ENCODE measurements at places on chromosomes 5 and 9.

GRCh38 chr5:68268101-68268851 is 52.7 kb downstream of the PIK3R1 start:
- no peak for DNase-seq

GRCh38 chr9:99359336-99359735 is 137.3 kb downstream of the SEC61B start:
- no peak for DNase-seq

GRCh38 chr5:129172580-129172979 is 78.0 kb downstream of the ISOC1 start:
- DNase-seq: no peak

DNA sequence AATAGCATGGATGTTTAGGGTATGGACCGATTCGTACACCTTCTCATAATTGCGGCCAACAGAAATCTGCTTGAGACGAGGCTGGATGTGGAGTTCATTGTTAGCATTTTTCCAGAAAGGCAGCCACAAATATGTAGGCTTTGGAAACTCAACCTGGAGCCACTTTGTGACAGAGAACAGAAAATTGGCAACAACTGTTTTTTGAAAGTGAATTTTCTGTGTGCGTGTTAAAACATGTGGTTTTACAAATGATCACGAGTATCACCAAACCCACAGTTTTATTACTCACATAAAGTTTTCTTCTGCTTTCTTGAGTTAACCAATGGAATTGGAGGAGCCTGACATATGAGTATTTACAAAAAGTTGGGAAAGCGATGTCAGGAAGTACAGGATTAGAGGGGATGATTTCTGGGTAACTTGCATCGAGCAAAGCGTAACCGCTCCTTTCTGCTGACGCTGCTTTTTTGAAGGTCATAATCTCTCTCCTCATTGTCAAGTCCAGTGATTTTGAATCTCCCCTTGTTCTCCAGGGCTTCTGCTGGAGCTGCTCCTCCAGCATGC is 138.5 kb upstream of the TAF11L2 start:
- DNase-seq: no peak

DNA sequence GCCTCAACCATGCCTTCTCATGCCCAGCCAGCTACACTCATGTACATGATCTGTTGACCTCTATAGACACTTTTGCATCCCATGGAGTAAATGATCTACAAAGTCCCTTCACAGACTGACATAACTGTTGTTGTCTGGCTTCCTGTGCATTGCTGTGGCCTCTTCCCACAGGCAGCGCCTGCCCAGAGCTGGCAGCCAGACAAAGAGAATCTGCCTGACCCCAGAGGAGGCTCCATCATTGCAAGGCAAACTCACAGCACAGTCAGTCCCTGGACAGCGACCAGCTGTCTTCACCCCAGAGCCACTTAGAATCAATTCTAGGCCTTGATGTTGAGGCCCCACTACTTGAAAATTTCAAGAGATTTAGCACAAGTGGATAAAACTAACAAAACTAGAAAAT is 65.5 kb downstream of the INSYN2B start:
- DNase-seq: no peak

DNA sequence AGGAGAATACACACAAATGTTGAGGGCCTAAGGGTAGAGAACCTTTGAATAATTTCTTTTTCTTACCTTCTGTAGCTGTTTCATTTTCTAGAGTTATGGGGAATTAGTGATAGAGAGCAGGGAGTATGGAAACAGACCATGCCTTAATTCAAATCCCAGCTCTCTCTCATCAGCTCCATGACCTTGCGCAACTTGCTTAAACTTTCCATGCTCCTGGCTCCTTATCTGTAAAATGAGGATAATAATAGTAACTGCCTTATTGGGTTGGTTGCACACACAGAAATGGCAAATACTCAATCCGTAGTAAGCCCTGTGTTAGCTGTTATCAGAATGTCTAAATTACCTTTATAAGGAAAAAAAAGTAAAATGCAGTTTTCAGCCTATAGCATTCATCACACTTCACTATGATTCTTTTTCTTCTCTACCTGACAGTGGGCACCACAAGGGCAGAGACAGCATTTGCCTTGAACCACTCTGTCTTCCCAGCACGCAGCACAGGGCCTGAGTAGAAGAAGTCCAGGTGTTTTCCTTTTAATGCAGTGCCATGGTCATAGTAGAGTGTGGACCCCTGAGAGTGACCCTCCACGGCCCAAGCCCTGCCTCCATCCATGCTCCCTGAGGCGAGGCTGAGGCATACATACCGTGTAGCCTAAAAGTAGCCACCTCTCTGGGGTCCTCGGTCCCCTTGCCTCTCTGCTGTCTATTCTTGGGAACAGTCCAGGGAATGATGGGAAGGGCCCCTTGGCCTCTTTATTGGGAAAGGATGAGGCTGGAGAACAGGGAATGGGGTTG is 17.4 kb downstream of the C5orf15 start:
- DNase-seq: no peak

- no peak for DNase-seq
Observed at GRCh38 chr9:73683862-73684591, 532.4 kb downstream of the ANXA1 start.

- DNase-seq: no peak
Observed at GRCh38 chr5:139167063-139167462, 31.1 kb downstream of the SIL1 start.

DNA sequence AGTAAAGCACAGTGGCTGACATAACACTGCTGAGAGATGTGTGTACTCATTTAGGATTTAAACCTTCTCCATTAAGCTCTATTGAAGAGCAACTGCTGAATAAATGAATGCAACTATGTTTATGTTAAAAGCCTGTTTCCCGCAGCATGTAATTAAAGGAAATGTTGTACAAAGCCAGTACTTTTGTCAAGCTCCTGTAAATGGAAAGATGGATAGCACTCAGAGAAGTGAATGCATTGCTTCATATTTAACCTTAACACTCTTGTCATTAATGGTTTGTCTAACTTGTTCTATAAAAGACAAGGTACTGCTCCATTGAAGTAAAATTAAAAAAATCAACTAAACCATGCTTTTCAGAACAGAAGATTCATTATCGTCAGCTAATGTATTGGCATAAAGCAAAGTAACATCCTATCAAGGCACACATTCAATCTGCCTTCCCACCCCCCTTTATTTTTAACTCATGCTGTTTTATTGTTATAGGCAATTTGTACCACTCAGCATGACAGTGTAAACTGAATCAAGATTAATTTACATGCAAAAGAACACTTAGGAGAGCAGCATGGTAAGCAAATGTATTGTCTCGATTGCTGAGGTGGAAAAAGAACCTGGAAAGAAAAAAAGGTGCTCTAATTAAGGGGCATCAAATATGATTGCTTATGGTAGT is 240.9 kb upstream of the TBCA start:
- DNase-seq: no peak

DNA sequence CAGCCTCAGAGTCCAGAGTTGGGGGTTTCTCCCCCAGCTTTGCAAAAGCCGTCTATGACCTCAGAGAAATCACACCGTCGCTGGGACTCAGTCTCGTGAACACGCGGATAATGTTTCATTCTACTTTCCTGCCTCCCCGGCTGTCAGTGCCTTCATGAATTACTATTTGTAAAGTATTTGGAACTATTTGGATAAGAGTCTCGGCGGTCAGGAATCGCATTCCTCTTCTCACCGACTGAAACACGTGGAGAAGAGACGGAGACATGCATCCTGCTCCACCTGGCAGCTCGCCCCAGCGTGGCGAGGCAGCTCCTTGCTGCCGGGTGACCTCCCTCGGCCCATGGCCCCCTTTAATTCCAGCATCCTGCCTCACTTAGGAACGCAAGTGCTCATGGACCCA is 23.9 kb downstream of the IRX2 start:
- DNase-seq: no peak

DNA sequence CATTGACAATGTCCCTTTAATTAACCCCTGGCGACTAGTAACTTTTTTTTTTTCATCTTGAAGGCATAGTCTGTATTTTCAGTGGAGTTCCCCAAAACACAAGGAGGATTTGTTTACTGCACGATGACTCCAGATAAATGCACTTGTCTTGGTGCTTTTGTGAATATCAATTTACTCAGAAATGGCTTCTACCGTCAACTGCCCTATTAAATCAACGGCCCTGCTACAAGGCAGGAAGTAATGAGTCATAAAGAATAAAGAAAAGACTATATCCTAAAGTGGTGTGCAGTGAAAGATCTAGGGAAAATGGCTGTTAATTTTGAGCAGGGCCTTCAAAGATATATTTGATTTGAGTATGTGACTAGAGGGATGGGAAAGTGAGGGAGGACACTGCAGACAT is 388.3 kb upstream of the CHD1 start:
- DNase-seq: no peak

DNA sequence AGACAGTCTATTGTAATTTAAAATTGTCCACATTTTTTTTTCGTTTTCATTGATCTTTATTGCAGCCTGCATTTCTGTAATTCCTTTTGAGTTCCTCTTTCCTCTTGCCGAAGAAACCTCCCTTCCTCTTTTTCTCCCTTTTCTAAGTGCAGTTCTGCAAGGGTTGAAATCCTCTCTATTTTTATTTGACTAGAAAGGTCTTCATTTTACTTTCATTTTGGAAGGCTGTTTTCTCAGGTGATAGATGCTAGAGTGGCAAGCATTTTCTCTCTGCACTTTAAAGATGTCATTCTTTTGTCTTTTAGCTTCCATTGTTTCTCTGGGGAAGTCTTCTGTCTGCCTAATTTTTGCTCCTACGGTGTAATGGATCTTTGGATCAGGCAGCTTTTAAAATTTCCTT is 248.5 kb downstream of the SMARCA2 start:
- DNase-seq: no peak

GRCh38 chr5:176647843-176648473 is 674 bp downstream of the TSPAN17 start:
- DNase-seq: peak; percentile 12

DNA sequence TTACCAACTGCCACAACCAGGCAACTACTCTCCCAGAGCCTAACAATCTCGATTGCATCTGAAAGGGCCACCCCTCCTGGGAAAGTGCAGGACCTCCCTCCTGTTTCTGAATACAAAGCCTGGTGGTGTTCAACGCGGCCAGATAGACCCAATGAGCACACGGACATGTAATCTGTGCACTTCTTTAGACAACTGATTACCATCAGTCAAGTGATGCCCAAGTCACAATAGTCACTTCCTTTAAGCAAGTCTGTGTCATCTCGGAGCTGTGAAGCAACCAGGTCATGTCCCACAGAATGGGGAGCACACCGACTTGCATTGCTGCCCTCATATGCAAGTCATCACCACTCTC is 739 bp downstream of the C9orf72 start:
- DNase-seq: no peak

DNA sequence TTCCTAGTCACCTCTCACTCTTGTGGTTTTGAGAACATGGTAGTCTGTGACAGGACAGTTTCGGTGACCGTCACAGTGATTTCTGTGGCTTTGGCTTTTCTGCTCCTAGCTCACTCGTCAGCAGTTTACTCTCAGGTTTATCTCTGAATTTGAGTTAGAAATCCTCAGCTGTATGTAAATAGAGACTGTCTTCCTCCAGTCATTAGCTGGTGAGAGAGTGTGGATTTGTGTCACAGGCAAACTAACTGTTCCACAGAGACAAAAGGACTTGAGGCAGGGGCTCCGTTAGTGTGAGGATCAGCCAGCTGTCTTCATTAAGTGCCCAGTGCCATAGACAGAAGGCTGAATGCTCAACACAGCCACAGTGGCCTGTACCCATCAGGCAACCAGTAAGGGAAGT is 131.4 kb downstream of the CD180 start:
- DNase-seq: peak; percentile 27

DNA sequence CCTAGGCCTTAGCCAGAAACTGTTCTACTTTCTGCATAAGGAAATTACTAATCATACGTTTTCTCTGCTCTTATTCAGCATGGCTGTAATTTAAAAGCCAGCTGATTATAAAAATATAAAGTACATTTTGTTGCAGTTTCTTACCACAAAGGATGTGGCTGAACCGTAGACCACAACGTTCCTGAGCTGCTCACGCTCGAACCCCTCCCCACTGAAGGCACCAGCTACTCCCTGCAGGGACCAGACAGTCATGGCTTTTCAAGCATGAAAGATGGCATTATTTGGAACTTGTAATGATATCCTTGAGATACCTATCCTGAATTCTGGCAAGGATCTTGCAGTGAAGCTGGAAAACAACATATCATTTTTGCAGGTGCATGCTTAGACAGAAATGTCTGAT is 91.8 kb upstream of the DMRT1 start:
- DNase-seq: no peak

DNA sequence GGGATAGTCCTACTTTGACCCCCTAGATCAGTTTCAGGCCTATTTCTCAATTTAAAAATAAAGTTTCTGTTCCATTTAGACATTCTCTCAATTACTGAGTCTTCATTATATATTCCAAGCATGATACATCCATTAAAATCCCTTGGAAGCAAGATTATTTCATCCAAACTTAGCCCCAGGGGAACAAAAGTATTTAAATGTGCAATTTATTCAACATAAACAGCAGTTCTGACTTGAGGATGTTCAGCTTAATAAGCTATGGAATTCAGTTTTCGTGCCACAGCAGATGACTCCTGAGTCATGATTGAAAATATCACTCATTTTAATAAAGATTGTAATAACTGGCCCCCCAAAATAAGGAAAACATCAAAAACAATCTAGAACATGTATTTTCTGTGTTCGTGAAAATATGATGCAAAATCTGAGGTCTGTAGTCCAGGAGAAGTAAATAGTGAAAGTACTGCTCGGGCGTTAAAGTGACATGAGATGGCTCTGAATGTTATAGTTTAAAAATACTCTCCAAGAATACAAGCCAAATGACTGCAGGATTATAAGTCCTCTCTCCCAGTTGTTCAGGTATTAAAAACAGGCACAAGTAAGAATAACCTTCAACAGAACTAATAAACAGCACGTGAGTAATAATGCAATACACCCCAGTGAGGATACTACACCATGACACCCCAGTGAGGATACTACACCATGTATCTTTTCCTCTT is 67.1 kb downstream of the RETREG1 start:
- no peak for DNase-seq

- peak; percentile 80 for DNase-seq
Observed at GRCh38 chr9:131667576-131667975, 72.3 kb downstream of the RAPGEF1 start.
